ENCODE measurements at places on chromosomes 2 and 18.
A peak's percentile ranks its signal among the peaks of the same experiment; 100 is the strongest.

DNA sequence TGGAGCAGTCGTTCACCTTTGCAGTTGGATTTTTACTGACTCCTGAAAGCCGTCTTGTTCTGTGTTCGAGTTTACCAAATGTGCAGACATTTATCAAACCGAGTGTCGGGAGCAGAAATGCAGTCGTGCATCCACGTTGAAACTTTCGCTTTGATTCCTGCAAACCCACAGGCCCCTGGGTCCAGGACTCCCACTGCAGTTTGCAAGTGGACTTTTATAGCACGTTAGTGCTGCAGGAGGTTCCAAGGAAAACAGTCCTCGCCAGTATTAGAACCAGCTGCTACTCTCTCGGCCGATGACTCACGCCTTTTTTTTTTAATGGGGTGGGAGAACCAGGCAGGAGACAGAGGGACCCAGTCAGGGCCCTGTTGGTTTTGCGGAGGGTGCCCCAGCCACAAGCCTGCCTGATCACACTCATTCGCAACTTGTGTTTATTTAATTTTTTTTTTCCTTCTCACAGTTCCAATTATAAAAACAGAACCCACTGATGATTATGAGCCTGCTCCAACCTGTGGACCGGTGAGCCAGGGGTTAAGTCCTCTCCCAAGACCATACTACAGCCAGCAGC lies 90.1 kb downstream of the NFATC1 start:
- DNase-seq, result no peak

- DNase-seq, result no peak
Observed at GRCh38 chr2:29053223-29053622, 21.1 kb downstream of the PCARE start.

DNA sequence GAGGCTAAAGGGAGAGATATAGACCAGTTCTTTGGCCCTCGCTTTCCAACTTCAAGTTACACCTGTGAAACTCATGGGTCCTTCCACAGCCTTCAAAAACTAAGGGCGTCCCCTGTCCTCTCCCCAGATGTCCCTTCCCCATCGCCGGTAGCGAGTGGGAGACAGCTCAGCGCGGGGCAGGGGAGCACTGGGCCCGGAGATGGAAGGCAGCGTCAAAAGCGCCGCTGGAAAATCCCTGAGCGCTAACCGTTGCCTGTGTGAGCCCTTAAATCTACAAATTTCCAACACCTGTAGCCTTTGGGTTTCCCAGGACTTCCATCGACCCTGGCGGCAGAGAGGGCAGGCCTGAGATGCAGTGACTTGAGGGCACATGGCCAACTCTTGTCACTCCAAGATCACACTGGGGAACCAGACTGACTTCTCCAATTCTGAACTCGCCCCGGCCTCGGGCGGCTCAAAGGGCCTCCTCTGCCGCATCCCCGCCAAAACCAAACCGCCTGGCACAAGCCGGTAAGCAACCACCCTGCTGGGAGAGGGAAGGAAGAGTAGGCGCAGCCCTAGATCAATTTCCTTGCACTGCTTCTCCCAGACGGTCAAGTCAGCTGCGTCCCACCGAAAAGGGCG lies 879 bp upstream of the EPAS1 start:
- no peak for DNase-seq

DNA sequence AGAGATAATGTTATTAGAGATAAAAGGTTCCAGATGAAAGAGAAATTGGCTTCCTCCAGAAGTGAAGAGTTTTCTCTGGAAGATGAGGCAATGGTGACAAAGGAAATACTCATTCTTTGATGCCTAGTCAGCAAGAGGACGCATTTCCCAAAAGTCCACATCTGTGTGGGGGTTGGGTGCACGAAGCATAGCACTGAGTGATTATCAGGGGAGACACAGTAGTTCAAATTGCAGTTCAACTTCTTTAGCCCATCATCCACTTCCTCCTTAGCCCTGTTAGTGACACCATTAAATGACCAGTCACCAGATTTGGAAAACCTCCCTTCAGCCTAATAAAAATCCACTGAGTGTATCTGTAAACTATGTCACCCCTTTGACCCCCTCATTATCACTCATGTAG lies 80.9 kb upstream of the PHLPP1 start:
- DNase-seq, result no peak

- DNase-seq, result no peak
Observed at GRCh38 chr2:207064128-207064690, 101.5 kb downstream of the KLF7 start.

GRCh38 chr2:196500686-196501431 lies 138.7 kb upstream of the CCDC150 start:
- DNase-seq, result no peak

DNA sequence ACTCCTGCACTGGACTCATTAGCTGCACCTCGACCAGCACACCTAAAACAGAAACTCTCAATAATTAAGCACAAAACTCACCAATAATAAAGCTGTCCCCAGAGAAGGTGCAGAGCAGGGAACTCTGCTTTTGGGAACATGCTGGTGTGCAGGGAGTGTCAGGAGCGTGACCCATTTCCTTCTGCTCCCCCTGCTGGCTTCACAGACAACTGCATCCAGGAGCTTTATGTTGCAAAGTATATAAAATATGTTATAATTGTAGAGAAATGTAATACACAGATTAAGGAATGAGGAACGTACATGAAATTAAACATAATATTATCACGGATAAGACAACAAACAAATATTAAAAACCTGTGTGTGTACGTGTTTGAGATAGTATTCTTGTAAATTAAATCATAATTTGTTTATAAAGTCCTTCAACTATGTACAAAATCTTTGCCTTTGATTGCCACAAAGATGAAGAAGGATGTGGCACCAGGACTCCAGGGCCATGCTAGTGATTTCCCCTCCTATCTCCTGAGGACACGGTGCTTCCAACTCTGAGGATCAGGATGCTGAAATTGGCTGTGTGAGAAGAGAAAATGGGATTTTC lies 68.6 kb upstream of the MAL start:
- no peak for DNase-seq

DNA sequence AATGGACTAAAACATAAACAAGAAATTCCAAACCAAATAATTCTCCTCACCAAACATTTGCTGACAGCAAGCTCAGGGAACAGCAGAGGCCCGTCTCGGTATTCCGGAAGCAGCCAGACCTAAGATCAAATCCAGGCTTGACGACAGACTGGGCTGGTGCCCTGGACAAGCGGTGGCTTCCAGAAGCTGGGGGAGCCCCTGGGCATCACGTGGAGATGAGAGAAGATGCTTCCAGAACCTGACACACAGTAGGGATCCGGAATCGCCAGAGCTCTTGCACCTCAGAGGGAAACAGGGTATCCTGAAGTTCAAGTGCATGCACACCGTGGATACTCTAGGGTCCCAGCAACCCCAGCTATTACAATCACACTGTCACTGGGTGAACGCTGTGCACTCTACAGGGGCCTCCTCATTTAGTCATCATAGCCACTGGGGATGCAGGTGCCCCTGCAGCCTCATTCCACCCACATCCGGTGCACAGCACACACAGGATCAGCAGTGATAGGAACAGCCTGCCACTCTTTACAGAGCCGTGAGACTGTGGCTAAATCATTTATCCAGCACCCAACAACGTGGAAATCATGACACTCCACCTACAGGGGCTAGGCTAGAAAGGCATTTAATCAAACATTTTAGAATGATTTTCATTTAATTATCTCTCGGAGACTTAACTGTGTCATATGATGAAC lies 102.6 kb downstream of the HDAC4 start:
- no peak for DNase-seq

- no peak for DNase-seq
Observed at GRCh38 chr2:98608962-98609604, 694 bp downstream of the UNC50 start.

GRCh38 chr18:12398625-12399024 lies 9.1 kb upstream of the PRELID3A start:
- no peak for DNase-seq

- no peak for DNase-seq
Observed at GRCh38 chr2:74472945-74473258, 422 bp upstream of the MRPL53 start.

- DNase-seq, result no peak
Observed at GRCh38 chr18:75868031-75868430, 440.5 kb upstream of the SMIM21 start.

DNA sequence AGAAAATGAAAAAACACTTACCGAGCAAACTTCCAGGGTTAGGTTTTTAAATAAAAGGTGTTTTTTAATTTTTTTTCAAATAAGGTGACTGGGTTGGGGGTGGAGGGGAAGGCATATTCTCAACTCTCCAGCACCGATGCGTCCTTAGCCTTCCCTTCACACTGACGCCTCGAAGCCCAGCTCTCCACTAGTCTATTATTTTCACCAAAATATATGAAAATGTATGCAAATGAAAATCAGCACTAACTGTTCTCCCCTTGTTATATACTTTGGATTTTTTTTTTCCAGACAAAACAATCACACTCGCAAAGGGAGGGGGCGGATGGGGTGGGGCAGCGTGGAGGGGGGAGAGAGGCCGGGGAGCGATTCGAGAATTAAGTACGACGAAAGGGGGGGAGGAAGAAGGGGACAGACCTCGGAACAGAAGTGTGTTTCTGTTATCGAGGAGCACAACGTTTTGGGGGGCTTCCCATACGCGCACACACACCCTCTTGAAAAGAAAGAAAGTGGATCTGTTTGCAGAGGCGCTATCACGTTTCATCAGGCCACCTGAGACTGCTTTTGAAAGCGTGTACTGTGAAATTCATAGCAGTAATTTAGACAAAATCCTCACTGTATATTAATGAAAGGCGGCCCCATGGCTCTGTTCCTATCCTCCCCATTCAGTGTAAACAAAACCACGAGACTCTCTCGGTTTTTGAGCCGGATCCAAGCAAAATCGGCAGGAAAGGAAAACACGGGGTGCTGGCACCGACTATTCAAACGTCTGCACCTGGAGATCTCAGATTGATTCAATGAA lies 2.4 kb upstream of the POU3F3 start:
- DNase-seq, result peak; percentile 35

DNA sequence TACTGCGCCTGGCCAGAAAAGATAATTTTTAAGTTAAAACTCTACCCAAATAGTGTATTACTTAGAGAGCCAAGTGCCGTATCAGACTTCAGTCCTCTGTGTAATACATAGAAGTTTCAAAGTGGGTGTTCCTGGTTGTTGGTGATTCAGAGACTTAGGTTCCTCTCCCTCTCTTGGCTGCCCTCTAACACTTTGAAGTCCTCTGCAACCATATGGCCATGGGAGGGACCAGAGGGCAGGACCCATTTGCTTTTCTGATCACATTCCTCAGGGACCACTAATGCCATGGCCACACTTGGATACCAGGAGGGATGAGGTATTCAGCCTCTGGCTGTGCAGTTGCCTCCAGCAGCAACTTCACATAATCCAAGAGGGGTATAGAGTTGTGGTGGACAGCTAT lies 131.5 kb downstream of the CAPN13 start:
- DNase-seq, result no peak

DNA sequence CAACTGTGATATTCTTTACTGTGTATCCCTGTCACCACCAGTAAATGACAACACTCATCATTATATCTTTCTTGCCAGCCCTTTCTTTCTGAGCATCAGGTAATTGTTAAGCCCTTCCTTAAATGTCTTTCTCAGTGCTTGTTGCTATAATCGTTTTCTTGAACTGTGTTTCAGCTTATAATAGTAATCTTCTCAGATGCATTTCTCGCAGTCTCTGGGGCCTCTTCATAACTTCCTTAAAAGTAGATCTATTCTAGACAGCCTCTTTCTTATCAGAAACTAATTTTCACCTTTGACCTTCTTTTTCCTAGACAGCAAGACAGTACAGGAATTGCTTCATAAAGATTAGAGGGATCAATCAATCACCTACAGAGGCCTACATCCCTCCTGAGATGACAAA lies 648.1 kb downstream of the CPS1 start:
- DNase-seq, result no peak

DNA sequence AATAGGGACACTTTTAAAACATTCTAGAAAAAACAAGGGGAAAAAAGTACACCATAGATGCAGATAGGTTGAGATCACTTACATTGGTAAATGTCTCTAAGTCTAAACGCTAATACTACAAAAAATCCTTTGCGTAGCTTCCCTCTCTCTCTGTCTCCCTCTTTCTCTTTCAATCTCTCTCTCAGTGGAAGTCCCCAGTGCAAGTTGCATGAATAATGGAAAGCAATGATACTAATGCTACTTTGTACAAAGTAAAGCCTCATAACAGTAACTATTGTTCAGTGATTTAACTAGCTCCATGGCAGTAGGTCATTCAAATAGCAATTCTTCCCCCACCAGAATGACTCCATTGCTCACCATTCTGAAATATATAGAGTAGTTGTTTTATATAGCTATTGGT lies 12.8 kb downstream of the MEIS1 start:
- no peak for DNase-seq

GRCh38 chr18:58929206-58929605 lies 64.5 kb downstream of the ZNF532 start:
- DNase-seq, result no peak

DNA sequence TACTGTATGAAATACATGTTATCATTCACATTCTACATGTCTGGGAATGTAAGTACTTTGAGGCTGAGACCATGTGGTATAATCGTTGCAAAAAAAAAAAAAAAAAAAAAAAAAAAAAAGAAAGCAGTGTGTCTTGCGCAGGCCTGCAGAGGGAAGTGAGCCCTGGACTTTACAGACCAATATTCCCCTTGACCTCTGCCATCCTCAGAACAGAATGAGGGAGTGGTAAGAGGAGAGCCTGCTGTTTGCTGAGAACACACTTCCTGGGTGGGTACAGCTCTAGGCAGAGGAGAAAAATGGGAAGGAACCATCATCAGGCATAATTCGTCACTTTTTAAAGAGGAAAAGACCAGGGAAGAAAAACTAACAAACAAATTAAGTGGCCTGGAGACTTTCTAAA lies 28.8 kb upstream of the TBC1D8 start:
- DNase-seq, result no peak

- DNase-seq, result no peak
Observed at GRCh38 chr2:102258386-102259074, 52.8 kb upstream of the IL1RL1 start.

DNA sequence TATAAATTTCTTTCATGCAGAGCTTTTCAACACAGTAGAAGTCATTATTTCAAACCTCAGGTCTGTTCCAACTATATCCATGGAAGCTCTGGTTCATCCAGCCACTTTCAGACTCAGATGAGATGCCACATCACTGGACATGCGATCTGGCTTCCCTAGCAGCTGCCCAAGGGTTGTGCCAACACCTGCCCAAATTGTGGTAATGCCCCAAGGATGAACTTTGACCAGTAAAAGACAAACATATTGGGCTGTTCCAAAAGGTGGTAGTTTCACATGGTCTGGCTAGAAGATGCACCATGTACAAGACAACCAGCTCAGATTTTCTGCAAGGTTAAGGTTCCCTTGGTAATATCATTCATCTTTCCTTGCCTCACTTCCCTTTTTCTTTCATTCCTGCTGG lies 101.9 kb downstream of the THADA start:
- DNase-seq, result no peak

DNA sequence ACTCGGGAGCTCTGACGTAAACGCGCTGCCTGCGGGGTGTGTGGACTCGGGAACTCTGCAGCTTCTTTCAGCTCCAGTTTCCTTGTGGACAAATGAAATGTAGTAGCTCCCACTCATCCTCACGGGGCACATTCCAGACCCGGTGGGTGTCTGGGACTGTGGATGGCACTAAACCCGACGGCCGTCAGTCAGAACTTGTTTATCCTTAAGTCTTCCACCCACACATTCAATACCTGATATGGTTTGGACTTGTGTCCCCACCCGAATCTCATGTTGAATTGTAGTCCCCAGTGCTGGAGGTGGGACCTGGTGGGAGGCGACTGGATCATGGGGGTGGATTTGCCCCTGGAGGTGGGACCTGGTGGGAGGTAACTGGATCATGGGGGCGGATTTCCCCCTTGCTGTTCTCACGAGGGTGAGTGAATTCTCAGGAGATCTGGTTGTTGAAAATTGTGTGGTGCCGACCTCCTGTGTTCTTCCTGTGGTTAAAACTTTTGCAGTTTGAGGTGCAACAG lies 81.2 kb upstream of the SNTG2 start:
- no peak for DNase-seq

GRCh38 chr18:57915865-57916582 lies 112.9 kb upstream of the ATP8B1 start:
- DNase-seq, result peak; percentile 69

Data from caudate nucleus (tissue), 63 donors.